ENCODE measurements at places on chromosomes 7 and 10.

- DNase-seq, result no peak
Observed at GRCh38 chr7:91344911-91345310, 80.7 kb downstream of the FZD1 start.

DNA sequence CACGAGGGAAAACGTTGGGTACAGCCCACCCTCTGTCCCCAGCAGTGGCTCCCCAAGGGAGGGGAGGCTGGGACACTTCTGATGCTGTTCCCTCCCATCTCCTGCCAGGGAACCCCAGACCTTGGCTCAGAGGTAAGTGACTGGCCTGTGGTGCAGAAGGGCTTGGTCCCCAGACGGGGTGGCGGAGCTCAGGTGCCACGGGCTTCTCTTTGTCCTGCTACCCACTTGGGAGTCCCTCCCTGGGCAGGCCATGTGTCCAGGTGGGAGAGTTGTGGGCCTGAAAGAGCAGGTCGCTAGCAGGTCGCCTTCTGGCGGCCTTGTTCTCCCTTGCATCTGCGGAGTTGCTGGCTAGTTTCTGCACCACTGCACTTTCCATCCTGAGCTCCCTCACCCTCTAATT lies 10.1 kb downstream of the ATP5MF start:
- DNase-seq, result no peak

GRCh38 chr7:97024209-97025129 lies at the start of gene DLX5:
Gene DLX5 (minus strand): TSS chr7:97024831. CDS start chr7:97024623, 208 bp downstream.
- no peak for DNase-seq

- DNase-seq, result no peak
Observed at GRCh38 chr7:95180-95862, 97.0 kb upstream of the FAM20C start.

- DNase-seq, result no peak
Observed at GRCh38 chr10:130025326-130025725, 61.3 kb upstream of the EBF3 start.

DNA sequence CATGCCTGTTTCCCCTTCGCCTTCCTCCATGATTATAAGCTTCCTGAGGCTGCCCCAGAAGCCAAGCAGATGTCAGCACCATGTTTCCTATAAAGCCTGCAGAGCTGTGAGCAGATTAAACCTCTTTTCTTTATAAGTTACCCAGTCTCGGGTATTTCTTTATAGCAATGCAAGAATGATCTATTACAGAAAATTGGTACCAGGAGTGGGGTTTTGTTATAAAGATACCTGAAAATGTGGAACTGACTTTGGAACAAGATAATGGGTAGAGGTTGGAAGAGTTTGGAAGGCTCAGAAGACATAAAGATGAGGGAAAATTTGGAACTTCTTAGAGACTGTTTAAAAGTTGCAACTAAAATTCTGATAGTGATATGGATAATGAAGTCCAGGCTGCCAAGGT lies 4.8 kb upstream of the RSU1 start:
- DNase-seq, result no peak

DNA sequence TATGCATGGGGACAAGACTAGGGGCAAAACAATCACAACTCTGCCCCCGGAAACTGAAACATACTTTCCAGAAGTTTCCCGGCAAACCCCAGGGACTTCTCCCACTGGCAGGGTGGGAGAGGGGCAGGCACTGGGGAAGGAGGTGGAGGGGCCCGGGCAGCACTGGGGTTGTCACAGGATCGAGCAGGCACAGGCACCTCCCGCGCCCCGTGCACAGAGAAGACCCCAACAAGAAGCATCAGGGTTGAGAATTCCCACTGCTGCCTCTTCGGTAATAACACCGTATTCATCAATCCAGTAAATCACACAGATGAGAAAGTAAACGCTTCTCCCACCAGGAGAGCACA lies 490.5 kb downstream of the PTPRN2 start:
- DNase-seq, result no peak

DNA sequence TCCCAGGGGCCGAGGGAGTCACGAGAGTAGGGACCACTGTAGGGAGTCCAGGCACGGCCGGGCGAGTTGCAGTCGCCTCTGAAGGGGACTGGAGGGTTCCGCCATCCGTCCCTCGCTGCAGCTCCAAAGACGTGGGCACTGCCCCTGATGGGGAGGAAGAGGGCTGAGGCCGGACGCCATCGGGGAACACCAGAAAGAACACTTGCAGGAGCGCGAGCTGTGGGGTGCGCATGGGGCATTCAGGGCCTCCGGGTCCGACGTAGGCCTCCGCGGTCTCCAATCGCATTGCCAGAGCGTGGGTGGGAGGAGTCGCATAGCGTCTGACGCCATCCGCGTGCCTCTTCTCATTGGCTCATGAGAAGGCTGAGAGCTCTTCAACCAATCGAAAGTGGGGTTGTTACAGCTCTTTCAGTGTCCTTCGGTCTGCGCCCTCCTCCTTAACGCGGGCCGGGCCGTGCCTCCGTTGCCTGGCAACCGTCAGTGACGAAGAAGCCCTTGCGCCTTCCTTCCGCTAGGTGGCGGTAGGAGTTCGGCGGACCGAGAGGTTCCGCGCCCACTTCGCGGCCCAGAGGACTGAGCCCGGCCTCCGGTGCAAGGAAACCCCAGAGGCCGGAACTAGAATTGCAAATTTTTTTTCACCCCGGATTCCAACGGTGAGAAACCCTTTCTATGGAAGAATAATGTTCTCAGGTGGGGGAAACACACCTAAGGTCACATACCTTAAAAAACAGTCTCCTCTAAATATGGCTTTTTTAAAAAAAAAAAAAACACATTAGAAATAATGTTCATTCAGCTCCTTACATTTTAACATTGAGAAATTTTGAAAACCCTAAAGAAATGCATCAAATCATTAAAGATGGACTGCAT lies at the start of gene TCTN3:
Gene TCTN3 (minus strand): TSS at position 260 of the 867 bp plus-strand sequence. CDS start 28 bp downstream, at position 232.
- peak; percentile 81 for DNase-seq

- DNase-seq, result no peak
Observed at GRCh38 chr10:131233611-131234258, 77.8 kb downstream of the TCERG1L start.

GRCh38 chr7:149454750-149455149 lies 6.1 kb downstream of the ZNF777 start:
- DNase-seq, result no peak

GRCh38 chr7:46864716-46865115 lies 717.2 kb downstream of the TNS3 start:
- no peak for DNase-seq

GRCh38 chr10:79292891-79293746 lies 54.1 kb upstream of the PPIF start:
- no peak for DNase-seq

GRCh38 chr10:79136236-79137005 lies 67.7 kb downstream of the ZMIZ1 start:
- DNase-seq, result no peak

GRCh38 chr7:156592155-156592884 lies 48.3 kb upstream of the RNF32 start:
- DNase-seq, result no peak

DNA sequence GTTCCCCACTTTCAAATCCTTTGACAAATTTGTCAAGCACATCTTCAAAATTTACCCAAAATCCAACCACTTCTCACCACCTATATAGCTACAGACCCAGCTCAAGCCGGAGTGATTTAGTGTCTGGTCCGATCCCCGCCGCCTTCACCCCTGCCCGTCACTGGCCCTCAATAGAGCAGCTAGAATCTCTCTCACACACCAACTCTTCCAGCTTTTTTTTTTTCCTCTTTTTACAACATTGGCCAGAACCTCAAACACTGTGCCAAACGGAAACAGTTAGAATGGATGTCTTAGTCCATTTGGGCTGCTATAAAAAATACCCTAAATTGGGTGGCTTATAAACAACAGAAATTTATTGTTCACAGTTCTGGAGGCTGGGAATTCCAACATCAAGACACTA lies 41.1 kb upstream of the TMEM72 start:
- DNase-seq, result no peak

DNA sequence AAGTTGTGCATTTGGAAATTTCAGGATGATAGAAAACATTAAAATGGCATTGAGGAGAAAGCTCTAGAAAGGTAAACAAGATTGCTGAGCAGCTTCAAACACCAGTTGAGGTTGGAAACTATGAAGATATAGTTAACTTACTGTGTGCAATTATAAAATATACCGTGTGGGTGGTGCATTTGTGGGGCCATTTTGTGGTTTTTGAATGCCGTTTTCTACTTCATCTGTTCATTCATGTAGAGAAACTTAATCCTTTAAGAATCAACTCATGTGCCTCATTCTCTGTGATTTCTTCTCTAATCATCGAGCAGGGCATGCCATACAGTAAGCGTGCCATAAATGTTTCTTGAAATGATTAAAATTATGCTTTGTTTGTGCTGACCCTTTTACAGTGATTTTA lies 232.8 kb upstream of the TEX47 start:
- no peak for DNase-seq

Measured in stimulated activated CD4-positive, alpha-beta T cell treated with anti-CD3 and anti-CD28 coated beads, Interleukin-1b, Interleukin-23, amount 100 ng/mL, for 1 hour (primary cell).